ENCODE measurements at places on chromosomes 7 and 10.

DNA sequence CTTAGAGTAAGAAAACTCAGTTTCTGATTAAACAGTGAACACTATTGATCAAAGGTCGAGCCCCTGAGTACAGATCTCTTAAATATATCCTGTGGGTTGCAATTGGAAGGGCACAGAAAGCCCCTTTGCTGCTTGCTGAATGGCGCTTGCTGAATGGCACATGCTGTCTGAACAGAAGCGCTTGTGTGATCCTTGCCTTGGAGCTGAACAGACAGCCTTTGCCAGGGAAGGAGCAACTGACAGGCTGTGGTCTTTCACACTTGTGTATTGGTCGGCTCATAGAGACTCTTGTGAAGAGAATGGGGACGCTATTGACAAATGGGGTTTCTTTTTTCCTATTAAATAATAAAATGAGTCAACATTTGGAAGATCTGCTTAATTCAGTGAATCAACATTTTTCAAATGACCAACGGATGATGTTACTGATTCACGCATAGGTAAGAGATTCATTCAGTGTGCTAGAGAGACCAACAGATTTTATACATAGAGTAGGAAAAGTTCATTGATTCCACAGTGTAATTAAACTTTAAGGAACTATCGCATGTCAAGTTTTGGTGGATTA is 99.4 kb upstream of the TNS3 start:
- no peak for DNase-seq

- peak; percentile 75 for DNase-seq
Measured at GRCh38 chr7:43674559-43675436, 54.5 kb downstream of the COA1 start.

DNA sequence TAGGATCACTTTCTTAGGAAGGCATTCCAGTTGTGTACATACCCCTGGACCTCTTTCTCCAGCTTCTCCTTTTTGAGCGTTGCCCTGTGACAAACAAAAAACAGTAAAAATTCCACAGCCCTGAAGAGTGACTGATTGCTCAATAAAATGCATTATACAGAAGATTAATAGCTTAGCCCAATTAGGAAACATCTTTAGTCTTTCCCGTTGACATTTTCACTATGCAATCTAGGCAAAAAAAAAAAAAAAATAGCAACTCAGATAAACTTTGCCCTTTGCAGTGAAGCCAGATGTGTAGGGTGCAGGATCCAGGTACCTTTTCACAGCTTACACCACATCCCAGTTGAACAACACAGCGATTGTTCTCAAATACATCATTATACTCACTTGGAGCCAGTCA is 17.9 kb downstream of the COL28A1 start:
- DNase-seq, result no peak

DNA sequence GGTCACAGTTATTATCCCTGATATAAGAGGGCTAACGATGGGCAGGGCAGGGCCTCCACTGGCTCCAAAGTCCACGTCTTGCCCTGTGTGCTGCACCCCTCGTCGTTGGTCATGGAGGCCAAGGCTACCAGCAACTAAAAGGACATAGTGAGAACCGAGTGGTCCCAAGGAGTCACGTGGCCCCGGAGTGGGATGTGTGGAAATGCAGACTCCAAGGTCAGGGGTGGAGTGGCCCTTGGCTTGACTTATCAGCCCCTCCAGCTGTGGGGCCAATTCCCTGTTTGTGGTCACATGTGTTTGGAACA is 30.7 kb downstream of the BTBD16 start:
- DNase-seq, result no peak

DNA sequence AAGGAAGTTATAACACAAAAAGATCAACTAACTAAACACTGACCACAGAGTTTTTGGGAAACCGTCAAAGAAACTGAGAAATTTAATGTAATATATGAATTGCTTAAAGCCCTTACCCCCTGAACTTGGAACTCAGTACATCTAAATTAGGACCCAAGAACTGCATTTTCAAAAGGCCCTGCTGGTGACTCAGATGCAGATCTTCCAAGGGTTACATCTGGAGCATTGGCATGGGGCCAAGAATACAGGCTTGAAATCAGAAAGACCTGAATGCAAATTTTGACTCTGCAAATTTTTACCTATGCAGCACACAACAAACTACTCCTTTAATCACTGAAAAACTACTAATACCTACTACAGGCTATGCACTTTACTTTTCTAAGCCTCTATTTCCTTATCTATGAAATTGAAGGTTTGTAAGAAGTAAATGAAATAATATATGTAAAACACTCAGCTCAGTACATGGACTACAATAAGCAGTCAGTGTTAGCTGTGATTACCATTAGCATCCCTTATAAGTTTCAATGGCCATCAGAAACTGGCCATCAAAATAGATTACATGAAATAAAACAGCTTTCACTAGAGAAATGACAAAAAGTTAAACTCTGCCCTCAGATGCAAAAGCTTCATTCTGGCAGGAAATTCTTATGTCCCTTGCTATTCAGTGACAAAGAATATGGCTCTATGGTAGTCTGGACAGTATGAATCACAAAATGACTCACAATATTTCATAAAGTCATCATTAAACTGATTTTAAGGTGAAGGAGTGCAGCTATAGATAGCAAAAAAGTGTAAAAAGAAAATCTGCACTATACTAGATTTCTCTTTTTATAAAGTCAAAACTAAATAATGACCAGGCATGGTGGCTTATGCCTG is 43.6 kb downstream of the NSUN6 start:
- peak; percentile 71 for DNase-seq

GRCh38 chr10:76905251-76905650 is 732.4 kb downstream of the KCNMA1 start:
- no peak for DNase-seq

DNA sequence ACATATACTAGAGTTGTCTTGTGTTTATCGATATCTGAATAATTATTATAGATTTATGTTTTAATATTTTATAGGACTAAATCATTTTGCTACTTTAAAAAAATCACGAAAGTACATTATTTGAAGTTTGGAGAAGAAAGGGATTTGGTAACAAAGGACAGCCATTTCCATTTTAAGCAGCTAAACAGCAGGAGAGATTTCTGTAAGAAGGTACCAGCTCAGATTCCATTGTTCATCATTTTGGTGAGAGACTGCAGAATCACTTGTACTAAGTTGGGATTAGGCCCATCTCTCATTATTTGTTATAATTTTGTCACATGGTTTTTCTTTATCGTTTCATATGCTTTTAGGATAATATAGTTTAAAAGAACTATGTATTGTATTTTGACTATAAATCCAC is 46.7 kb downstream of the PALS2 start:
- no peak for DNase-seq

DNA sequence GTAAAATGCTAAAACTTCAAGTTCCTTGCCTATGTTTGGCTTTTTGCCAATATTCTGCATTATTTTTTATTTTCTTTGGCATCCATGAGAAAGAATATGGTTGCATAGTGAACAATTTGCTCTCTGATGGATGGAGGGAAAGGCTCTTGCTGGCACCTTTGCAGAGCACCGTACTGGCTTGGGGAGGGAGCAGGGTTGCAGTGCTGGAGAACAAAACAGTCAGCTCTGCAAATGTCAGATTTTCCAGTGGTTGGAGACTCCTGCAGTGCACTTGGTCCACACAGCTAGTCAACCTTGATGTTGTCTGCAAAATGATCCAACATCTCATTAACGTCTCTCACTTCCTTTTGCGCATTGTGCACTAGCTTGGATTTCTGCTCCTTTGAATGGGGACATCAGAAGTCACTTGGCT is 100.8 kb downstream of the ANLN start:
- DNase-seq, result no peak

GRCh38 chr10:33355274-33355673 is 20.8 kb upstream of the NRP1 start:
- no peak for DNase-seq

- no peak for DNase-seq
Measured at GRCh38 chr10:92419740-92420545, 129.0 kb downstream of the MARCHF5 start.

- DNase-seq, result no peak
Measured at GRCh38 chr7:104653825-104654401, 325.5 kb downstream of the LHFPL3 start.

GRCh38 chr7:66697449-66698438 is 42.8 kb upstream of the RABGEF1 start:
- DNase-seq, result no peak

DNA sequence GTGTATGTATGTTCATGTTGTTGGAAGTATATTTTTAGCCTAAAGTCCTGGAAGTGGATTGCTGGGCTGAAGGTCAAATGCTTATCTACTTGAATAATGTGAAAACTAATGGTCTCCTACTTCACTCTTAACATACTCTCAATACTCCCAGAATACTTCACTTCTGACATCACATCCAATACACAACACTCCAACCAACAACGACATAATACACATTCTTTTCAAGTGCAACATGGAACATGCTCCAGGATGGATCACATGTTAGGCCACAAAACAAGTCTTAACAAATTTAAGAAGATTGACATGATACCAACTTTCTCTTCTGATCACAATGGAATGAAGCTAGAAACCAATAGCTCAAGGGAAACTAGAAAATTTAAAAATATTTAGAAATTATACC is 126.9 kb upstream of the ADCY1 start:
- DNase-seq, result no peak

DNA sequence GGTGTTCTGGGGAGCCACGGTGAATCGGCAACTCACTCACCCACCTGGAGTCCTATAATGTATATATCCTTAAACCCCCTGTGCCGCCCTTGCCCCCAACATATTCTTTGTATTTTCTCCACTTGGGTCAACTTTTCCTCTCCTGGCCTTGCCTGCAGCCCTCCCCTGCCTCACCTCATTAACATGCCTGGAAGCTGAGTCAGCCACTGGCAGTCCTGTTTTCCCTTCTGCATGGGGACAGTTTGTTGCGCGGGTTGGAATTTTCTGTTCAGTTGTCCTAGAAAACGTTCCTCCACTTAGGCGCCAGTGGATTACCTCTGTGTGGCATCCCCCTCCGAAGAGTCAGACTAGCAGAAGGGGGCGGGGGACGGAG is 97.4 kb downstream of the C10orf105 start:
- DNase-seq, result no peak

DNA sequence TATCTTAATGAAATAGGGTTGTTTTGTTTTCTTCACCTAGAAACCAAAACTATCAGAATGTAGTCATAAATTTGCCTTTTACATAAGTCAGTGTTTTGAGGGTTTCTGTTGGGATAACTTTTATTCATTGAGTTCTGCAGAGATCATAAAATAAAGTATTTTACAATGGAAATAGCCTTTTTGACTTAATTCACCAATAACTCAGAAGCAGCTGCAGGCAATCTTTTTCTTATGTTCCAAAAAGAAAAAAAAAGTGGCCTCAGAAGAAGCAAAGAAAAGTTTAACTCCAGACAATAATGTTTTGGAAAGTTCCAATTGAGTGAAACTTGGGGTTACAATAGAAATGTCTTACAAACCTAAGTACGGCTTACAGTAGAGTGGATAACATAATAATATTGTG is 491.7 kb upstream of the NRP1 start:
- no peak for DNase-seq

DNA sequence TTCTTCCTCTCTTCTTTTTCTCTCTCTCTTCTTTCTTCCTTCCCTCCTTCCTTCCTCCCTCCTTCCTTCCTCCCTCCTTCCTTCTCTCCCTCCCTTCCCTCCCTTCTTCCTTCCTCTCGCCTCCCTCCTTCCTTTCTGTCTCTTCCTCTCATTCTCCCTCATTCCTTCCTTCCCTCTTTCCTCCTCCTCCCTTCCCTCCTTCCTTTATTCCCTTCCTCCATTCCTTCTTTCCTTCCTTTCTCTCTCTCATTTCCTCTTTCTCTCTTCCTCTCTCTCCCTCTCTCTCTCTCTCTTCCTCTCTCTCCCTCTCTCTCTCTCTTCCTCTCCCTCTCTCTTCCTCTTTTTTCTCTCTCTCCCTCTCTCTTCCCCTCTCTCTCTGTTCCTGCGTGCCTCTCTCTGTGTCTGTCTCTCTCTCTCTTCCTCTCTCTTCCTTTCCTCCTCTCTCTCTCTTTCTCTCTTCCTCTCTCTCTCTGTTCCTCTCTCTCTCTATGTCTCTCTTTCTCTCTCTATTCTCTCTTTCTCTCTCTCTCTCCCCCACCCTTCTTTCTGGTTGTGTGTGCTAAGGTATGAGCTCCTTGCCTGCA is 80.1 kb upstream of the PFKP start:
- no peak for DNase-seq
